ENCODE measurements at places on chromosomes 11 and 22.
A peak's percentile ranks its signal among the peaks of the same experiment; 100 is the strongest.

GRCh38 chr22:42986115-42986514, 28.8 kb downstream of the PACSIN2 start:
- no peak for DNase-seq

- DNase-seq = peak; percentile 65
These were observed 23.3 kb downstream of the ARL14EP start for GRCh38 chr11:30346068-30346688.

DNA sequence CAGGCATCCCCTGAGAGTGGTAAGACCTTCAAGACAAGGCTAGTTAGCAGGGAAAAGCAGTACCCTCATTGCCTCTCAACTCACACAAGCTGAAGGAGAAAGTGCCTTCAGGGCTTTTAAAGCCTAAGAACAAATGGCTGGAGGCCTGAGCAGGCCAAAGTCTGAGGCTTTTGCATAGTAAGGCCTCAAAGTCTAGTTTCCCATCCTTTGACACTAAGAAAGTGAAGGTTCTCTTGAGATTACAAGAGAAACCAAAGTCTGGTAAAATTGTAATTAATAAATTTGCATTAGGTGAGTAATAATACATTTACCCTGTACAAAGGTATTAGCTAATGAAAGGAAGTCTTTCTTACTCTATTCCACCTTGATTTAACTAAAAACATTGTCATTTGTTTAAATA, 47.0 kb upstream of the CCDC89 start:
- no peak for DNase-seq

- no peak for DNase-seq
These were observed 366.0 kb upstream of the PDGFD start for GRCh38 chr11:104529906-104530305.

Data from dermis microvascular lymphatic vessel endothelial cell (primary cell).